ENCODE measurements at places on chromosomes 16 and 17.

DNA sequence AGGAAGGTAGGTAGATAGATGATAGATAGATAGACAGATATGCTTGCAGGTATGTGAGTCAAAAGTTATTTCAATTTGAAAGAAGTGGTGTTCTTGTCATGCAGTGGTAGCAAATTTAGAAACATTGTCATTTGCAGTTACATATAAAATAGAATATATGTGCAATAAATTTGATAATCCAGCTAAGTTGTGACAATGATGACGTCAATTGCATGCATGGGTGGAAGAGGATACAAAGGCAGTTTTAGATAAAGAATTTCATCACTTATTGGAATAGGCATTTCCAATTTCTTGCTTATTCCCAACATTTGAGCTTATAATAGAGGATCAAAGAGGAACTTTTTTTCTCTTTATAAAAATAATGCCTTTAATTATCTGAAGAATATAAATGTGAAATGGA lies 99.2 kb upstream of the KCNJ16 start:
- no peak for DNase-seq

GRCh38 chr17:31738996-31739699 lies 119.9 kb downstream of the COPRS start:
- DNase-seq, result no peak

GRCh38 chr17:6721744-6722143 lies 8.6 kb upstream of the SLC13A5 start:
- no peak for DNase-seq

GRCh38 chr16:81457326-81458133 lies 12.9 kb downstream of the CMIP start:
- no peak for DNase-seq

- no peak for DNase-seq
Measured at GRCh38 chr17:79777120-79777893, 641 bp upstream of the CBX2 start.

DNA sequence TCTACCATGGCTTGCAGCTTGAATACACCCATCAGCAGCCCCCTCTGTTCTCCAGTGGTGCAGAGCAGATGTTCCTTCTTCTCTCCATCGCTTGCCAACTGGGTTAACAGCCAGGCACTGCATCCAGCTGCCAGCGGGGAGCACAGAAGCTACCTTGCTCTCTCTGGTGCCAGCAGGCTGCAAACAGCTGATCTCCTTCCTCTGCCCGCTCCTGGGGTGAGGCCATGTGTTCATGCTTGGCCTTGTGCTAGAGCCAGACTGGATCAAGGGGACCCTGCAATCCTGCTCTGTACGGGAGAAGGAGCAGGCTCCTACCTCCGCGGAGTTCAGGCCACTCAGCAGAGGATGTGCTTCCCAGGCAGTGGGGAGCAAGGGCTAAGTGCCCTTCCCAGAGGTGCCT lies 24.1 kb upstream of the ENGASE start:
- no peak for DNase-seq

- no peak for DNase-seq
Measured at GRCh38 chr16:11253995-11254912, 1.8 kb downstream of the SOCS1 start.

- no peak for DNase-seq
Measured at GRCh38 chr17:14730821-14731220, 429.9 kb downstream of the HS3ST3B1 start.

DNA sequence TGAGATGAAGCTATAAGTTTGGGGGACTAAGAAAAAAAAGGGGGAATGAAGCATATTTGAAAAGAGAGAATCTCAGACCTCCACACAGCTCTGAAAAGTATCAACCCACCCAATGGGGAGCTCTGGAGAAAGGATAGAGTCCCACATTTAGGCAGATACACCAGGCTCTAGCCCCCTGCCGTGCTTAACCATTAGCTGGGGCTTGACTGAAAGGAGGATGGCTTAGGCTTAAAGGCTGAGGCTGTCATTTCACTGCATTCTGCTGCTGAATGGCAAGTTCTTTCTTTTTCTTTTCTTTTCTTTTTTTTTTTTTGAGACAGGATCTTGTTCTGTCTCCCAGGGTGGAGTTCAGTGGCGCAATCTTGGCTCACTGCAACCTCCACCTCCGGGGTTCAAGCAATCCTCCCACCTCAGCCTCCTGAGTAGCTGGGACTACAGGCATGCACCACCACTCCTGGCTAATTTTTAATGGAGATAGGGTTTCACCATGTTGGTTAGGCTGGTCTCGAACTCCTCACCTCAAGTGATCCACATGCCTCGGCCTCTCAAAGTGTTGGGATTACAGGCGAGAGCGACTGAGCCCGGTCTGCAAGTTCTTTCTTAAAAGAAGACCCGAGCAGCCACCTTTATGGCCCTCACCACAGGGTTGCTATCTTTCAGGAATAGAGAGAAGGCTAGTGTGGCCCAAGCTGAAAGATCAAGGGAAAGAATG lies 9.0 kb upstream of the MMP2 start:
- DNase-seq, result no peak

GRCh38 chr17:43545383-43545632 lies 832 bp downstream of the ETV4 start:
- peak; percentile 5 for DNase-seq

- peak; percentile 2 for DNase-seq
Measured at GRCh38 chr16:57906382-57907316, 64.3 kb downstream of the CNGB1 start.

DNA sequence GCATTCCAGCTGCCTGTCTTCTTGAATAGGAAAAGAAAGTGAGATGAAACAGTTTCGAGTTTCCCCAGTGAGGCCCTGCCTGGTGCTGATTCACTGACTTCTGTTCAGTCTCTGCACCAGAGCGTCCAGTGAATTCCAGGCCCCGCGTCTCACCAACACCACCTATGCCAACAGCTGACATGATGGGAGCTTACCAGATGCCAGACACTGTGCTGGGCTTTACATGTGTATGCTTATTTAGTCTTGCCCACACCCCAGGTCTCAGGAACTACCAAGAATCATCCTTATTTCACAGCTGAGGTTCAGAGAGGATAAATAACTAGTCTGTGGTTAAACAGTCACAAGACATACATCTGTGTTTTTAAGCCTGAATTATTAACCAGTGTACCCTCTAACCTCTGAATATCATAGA lies 29.1 kb upstream of the IRX6 start:
- DNase-seq, result no peak

DNA sequence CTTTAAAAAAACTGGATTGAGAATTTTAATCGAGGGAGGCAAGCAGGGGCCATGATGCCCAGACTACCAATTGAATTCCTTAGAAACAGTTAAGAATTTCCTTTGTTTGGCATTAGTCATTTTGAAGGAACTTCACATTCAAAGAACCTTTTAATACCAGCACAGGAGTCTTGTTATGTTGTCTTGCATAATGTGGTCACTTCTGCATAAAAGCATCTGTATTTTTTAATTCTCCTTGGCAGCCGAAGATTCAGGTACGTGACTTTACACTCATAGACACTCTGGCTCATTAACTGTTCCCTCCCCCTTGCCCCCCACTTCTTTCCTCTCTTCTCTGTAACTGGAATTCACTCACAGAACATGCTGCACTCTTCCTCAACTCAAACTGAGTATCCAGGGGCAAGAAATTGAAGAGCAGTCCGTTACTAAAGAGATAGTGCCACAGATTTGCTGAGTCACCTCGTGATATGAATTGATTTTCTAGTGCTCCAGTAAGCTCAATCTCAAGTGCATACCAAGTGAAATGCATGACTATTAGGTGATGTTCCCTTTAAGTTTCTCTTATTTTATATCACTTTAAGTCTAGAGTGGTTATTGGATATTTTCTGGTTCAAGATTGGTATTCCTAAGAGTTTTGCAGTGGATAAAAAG lies 572.2 kb upstream of the SOX9 start:
- DNase-seq, result no peak

GRCh38 chr17:60305141-60305540 lies 86.8 kb downstream of the USP32 start:
- DNase-seq, result no peak

GRCh38 chr16:72240466-72240865 lies 68.5 kb upstream of the PMFBP1 start:
- DNase-seq, result no peak

DNA sequence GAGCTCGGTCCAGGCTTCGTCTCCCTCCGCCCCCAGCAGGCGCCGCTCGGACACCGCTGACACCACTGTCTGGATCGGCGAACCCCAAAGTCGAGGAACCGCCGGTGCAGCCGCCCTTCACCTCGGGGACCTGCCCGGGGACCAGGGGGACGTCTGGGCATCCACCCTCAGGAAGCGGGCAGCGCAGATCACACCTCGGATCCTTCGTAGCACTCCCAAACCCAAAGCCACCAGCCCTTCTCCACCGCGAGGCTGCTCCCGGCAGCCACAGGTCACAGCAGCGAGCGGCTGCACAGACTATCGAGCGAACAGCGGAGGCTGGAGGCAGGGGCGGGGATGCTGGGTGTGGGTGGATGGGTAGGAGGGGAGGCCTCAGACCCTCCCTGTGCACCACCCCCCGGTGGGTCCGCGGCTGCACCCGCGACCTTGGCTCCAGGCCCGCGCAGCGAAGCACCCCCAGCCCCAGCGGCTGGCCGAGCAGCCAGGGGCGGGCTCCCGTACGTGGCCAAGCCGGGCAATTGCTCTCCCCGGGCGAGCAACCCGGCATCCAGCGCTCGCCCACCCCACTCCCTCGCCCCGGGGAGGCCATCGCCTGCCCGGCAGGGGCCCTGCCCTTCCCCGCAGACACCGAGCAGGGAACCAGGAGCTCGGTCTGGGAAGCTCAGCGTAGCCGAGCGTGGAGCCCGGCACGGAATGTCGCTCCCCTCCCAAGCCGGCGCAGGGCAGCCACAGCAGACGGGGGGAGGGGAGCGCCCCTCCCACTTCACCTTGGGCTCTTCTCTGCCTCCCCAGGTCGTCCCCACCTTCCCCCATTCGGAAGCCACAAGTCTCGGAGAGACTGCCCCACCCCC lies 1.0 kb downstream of the SDK2 start:
- no peak for DNase-seq

DNA sequence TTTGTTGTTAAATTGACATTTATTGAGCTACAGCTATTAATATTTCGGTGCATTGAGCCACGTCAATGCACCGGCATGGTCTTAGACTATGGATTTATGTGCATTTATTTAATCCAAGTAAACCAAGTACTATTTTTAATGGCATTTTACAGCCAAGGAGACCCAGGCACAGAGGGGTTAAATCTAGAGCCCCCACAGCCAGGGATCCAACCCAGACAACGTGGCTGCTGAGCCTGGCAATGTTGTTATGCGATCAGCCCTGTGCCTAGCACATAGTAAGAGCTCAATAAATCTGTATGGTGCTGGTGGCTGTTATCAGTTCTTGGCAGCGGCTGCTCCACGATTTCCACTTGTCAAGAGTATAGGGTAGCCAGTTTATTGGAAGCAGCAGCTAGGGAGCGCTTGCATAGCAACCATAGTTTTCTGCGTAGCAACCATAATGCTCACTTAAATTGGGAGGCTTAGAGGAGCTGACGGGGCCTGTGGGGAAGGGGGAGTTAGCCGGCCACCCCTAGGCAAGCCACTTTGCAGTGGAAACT lies 541 bp upstream of the RBBP6 start:
- no peak for DNase-seq

DNA sequence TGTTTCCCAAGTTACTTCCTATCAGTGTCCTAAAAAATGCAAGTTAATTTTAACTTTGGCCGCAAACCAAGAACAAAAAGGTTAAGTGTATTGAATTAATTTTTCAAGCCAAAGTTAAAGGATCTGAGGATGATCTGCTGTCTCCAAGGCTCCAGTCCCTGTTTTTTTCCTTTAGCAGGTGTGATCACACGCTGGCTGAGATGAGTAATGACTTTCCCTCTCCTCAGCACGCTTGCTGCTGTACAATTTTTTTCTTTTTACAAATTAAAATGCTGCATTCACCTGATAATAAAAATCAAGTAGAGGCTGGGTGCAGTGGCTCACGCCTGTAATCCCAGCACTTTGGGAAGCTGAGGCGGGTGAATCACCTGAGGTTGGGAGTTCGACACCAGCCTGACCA lies 3.9 kb upstream of the TNFSF12 start:
- no peak for DNase-seq

GRCh38 chr17:2786176-2786881 lies 9.9 kb upstream of the RAP1GAP2 start:
- peak; percentile 79 for DNase-seq

All from stimulated activated CD8-positive, alpha-beta memory T cell treated with anti-CD3 and anti-CD28 coated beads, Interleukin-7, amount 100 ng/mL, for 48 hours (primary cell).